Heart right ventricle (tissue), 16 donors: ENCODE measurements at places on chromosomes 3 and 15.

GRCh38 chr15:99450896-99451358 lies 114.9 kb upstream of the MEF2A start:
- peak; percentile 91 for DNase-seq
- H3K27me3 ChIP-seq: no peaks in the 10 kb centered on the region
- H3K4me3 ChIP-seq: peak overlapping the region; percentile 3
- no peaks in the 10 kb centered on the region for H3K36me3 ChIP-seq
- peak overlapping the region; percentile 92 for H3K27ac ChIP-seq

DNA sequence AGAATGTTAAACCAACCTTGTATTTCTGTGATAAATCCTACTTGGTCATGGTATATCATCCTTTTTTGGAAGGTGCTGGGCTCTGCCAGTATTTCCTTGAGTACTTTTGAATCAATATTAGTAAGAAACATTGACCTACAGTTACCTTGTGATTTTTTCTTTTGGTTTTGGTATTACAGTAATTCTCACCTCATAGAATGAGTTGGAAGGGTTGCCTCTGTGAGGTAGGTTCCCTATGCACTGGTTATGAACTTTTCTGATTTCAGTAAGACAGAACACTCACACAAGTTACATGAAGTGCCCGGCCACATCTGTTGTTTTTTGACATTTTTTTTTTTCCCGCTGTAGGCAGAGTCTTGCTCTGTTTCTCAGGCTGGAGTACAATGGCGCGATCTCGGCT lies 20.0 kb downstream of the PCCB start:
- H3K27me3 ChIP-seq: no peaks in the 10 kb centered on the region
- H3K36me3 ChIP-seq: peaks cover 53% of the 10 kb centered on the region
- no peak overlapping the region for H3K27ac ChIP-seq
- DNase-seq: no peak

DNA sequence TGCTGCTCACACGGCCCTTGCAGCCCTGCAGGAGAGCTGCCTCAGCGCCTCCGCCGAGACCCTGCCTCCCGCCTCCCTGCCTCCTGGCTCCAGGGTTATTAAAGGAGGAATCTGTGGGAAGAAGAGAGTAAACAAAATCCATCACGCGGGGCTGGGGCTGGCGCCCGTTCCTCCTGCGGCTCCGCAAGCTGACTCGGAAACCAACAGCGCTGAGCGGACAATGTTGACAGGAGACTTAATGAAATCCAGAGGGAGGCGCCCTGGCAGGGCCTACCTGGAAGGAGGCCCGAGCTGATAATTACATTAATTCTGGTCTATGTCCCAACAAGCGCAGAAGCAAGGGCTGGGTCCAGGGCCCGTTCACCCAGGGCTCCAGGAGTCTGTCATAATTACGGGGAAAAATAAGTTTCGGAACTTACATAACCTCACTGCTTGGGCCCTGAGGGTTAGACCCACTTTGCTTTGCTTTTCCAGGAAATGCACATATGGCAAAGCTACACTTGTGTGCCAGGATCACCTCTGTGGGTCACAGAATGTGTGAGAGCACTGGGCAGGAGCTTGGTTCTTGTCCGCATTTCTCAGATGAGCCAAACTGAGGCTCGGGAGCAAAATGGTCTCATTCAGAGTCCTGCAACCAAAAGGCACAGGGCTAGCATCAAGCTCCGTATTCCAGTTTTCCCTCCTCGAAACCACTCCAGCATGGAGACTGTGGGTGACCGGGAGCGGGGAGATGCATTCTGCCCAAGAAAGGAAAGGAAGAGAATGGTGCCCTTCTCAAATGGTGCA lies 43.8 kb upstream of the SLC6A6 start:
- DNase-seq: peak; percentile 66
- no peak overlapping the region for H3K4me3 ChIP-seq
- peak overlapping the region; percentile 48 for H3K27ac ChIP-seq

DNA sequence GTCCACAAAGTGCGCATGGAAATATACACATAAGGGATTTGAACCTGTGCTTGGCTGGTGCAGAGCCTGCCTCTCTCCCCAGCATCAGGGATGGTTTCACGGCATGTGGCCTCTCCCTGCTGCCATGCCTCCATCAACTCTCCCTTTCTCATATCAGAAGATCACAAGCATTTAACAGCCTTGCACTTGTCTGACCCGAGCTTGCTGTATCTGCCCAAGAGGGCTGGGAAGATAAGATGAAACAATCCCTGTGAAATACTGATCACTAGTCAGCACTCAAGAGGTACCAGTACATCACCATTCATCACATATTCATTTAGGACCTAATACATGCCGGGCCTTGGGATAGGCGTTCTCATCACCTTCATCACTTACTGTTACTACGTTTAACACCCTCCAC lies 107.6 kb upstream of the ARHGEF3 start:
- H3K36me3 ChIP-seq: no peaks in the 10 kb centered on the region
- H3K4me3 ChIP-seq: no peak overlapping the region
- H3K4me1 ChIP-seq: peaks cover 38% of the 10 kb centered on the region
- no peak overlapping the region for H3K27ac ChIP-seq
- H3K27me3 ChIP-seq: no peaks in the 10 kb centered on the region

GRCh38 chr3:69236812-69237707 lies 114.7 kb upstream of the LMOD3 start:
- peak; percentile 20 for DNase-seq
- H3K27ac ChIP-seq: peak overlapping the region; percentile 33
- peak overlapping the region; percentile 9 for H3K4me3 ChIP-seq

GRCh38 chr15:63065262-63066221 lies 23.0 kb downstream of the TPM1 start:
- no peak overlapping the region for H3K4me3 ChIP-seq
- no peaks in the 10 kb centered on the region for H3K27me3 ChIP-seq
- peaks cover 29% of the 10 kb centered on the region for H3K4me1 ChIP-seq
- DNase-seq: no peak
- peaks cover 58% of the 10 kb centered on the region for H3K36me3 ChIP-seq
- H3K27ac ChIP-seq: no peak overlapping the region

DNA sequence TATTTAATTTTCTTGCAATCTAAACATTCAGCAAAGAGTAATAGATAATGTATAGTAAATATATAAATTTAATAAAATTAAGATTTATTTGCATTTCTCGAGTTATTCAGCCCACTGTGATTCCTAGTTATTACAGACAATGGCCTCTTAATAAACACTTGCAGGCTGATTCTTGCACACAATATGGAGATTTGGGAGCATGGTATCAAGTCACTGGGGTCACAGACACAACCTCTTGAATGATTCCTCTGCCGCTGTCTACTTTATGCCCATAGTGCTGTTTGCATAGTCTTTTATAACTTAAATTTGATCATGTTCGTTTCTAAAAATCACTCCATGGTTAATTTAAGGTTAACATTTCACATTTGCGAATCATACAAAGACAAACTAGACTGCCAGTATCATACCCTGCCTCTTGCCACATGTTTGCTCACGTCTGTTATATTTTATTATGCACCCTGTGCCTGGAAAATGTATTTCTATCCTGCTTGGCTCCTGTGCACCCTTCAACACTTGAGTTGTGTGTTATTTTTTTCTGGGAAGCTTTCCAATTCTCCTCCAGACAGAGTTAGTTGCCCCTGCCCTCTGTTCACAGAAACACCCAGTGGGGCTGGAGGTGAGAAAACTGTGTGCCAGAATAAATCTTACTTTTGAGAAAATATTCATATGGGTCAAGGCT lies 206.3 kb upstream of the ROBO1 start:
- H3K4me3 ChIP-seq: no peak overlapping the region
- no peaks in the 10 kb centered on the region for H3K4me1 ChIP-seq
- no peaks in the 10 kb centered on the region for H3K36me3 ChIP-seq
- no peaks in the 10 kb centered on the region for H3K27me3 ChIP-seq
- DNase-seq: peak; percentile 15

- no peak for DNase-seq
- no peak overlapping the region for H3K27ac ChIP-seq
- no peaks in the 10 kb centered on the region for H3K27me3 ChIP-seq
- no peak overlapping the region for H3K4me3 ChIP-seq
Observed at GRCh38 chr3:172059532-172059931, 20.2 kb downstream of the FNDC3B start.

DNA sequence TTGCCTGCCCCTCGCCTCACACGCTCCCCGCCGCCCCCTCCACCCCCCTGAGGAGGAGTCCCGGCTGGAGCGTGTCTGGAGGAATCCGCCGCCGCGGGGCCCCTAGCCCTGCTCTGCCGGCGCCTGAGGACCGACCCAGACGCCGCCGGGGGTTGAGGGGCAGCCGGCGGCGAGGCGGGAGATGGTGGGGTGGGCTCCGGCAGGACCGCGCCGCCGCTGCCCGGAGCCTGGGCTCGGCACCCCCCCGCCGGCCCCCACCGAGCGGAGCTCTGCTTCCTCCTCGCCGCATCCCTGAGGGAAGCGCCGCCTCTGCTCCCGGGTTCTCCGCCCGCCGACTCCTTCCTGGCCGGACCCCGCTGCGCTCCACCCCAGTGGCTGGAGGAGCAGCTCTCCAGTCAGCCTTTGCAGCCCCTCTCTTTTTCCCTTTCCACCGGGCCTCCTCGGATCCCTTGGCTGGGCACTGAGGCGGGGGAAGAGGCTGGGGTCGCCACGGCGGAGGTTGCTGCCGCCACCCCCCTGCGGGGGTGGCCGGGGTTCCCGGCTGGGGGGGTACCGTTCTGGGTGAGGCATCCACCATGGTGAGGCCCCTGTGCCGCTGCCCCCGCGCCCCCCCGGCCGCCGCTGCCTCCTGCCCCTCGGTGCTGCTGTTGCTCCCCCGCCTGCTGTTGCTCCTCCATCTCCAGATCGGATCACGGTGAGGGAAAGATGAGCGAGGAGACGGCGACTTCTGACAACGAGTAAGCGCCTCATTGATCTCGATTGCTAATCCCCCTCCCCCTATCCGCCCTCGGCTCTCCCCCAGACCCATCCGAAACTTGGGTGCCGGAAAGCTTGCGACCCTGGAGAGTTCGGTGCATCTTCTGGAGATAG lies at the start of gene SPRED1:
Gene SPRED1 (plus strand): TSS at position 356 of the 870 bp plus-strand sequence. CDS start 350 bp downstream, at position 706.
- H3K4me3 ChIP-seq: peak within 1 kb of the TSS; percentile 95
- peak; percentile 81 for DNase-seq
- H3K27me3 ChIP-seq: no peaks in the 10 kb centered on the region

DNA sequence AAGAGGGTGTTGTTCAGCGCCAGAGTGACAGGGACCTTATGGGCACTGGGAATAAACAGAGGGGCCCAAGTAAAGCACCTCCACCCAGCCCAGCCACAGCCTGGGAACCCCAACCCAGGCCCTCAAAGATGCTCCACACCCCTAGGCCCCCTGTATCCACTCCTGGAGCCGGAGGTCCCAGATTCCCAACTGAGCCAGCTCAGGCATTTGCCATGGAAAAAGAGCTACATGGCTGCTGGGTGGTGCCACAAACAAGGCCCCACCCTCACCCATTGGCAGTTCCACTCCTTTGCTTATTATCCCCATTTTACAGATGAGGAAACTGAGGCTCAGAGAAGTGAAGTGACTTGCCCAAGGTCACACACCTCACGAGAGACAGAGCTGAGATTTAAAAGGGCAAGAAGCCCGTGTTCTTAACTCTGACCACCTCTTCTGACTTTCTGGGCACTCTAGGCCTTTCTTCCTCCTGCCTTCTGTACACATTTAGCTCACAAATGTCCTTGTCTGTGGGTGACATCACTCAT lies 16.9 kb downstream of the ANPEP start:
- H3K36me3 ChIP-seq: peaks cover 78% of the 10 kb centered on the region
- no peak overlapping the region for H3K27ac ChIP-seq
- peaks cover 10% of the 10 kb centered on the region for H3K4me1 ChIP-seq

DNA sequence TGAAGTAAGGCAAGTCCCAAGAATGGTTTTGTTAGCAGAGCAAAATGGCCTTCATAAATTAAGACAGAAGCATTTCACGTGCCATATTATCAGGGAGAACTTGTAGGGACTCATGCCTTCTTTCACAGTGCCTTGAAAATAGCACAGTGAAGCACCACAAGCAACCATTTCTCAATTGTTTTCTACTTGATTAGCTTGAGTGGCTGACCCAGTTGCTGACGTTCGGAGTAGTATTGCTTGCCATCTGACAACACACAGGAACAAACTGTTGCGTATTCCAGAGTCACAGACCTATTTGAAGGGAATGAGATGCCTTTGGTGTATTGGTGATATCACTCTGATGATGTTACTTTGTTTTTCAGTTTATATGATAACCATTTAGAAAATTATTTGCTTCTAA lies 3.0 kb upstream of the C3orf52 start:
- peaks cover 23% of the 10 kb centered on the region for H3K4me1 ChIP-seq
- no peak overlapping the region for H3K4me3 ChIP-seq
- H3K36me3 ChIP-seq: no peaks in the 10 kb centered on the region
- no peaks in the 10 kb centered on the region for H3K27me3 ChIP-seq
- H3K27ac ChIP-seq: no peak overlapping the region
- no peak for DNase-seq

DNA sequence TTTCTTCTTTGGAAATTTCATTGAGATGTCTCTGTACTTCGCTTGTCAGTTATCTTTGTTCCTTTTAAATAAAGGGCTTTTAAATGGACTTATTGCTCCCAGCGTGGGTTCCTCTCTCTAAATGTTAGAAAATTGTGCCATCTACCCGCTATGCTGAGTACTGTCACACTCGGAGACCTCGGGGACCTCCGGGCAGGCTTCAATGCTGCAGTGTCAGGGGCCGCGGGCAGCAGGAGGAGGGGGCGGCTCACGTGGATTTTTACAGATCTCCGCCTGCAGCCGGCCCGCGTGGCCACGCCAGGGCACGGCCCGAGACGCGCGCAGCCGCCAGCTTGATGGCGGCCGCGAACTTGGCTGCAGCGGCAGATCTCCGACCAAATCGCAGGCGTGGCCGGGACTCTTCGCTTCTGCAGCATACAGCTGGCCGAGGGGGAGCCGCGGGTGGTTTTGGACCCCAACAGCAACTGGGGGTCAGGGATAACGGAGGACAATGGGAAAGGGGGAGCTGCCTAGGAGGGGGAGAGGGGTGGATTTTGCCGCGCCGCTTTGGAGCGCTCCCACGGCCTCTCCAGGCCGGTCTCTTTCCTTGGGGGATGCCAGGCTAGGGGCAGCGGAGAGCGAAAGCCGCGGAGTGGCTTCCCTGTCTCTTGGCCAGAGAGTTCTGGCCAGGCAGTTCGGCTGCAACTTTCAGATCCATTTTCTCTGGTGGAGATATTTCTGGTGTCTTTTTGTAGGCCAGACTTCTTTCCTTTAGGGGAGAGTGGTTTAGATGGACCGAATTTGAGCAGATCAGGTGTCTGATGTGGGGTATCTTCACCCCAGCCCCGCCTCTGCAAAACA lies 15.3 kb downstream of the NR2F2 start:
- peak overlapping the region; percentile 94 for H3K27ac ChIP-seq
- peak overlapping the region; percentile 2 for H3K4me3 ChIP-seq
- no peaks in the 10 kb centered on the region for H3K36me3 ChIP-seq
- peaks cover 36% of the 10 kb centered on the region for H3K4me1 ChIP-seq

DNA sequence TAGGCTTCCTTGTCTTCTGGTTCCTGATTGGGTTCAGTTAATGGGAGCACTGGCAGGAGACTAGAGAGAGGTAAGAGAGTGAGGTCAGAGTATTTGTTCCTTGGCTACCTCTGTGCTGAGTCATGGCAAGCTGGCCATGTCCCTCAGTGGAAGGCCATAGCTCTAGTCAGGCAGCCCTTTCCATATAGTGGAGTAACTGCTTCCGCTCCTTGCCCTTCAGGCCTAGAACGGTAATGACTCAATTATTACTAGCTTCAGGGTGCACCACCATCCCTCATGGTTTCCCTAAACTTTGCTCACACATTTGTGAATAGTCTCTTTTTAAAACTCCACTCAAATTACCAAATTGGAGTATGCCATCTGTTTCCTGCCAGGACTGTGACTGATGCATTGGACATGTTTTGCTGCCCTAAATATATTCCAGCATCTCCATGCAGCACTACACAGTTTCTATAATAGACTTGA lies 10.5 kb upstream of the ANO10 start:
- no peak for DNase-seq
- no peaks in the 10 kb centered on the region for H3K36me3 ChIP-seq
- H3K4me1 ChIP-seq: no peaks in the 10 kb centered on the region
- no peak overlapping the region for H3K27ac ChIP-seq
- H3K4me3 ChIP-seq: no peak overlapping the region
- no peaks in the 10 kb centered on the region for H3K27me3 ChIP-seq
